ENCODE measurements at places on chromosomes 6 and 20.

DNA sequence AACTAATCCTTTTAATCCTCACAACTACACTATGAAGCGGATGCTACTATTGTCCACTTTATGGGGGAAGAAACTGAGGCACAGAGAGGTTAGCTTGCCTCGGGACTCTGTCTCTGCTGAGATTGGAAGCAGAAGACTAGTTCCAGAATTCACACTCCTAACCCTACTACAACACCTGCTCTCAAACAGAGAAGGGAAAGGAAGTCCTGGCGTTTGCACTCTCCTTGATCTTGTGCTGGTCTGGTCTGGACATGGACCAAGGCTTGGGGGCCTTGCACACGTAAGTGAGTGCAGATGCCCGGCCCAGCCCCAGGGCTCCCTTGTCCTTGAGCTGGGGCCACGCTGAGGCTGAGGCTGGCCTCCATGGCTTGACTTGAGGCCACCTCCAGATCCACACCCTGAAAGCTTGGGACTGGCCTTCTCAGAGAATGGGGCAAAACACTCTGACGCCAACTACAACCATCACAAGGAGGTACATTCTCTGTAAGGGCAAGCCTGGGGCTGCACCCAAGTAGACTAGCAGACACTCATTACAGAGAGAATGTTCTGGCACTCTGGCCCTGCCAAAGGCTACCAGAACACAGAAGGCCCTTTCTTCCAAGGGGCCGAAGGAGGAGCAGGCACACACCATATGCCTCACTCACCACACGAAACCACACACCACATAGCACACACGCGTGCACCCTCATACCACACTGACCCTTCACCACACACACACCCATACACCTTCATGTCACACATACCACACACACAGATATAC is 33.3 kb upstream of the EZR start:
- no peak for DNase-seq

DNA sequence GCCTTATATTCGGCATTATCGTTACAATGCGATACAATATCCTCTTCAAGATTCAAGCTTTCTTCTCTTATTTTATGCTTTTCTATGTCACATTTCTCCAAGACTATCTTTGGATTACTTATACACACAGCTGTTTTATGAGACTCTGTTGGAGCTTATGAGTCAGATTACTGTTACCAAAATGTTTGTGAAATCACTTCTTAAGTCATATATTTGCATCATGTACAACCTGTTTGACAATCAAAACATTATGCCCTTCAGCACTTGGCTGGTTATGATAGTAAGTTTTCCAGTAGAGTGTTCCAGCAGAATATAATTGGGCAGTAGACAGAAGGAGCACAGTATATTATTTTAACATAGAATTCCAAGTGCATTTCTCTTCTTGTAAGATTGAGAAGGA is 35.2 kb downstream of the BMP6 start:
- no peak for DNase-seq

- DNase-seq: peak; percentile 7
Measured at GRCh38 chr6:142542704-142543233, 241.0 kb downstream of the ADGRG6 start.

GRCh38 chr6:119966484-119966883 is 616.9 kb upstream of the MAN1A1 start:
- no peak for DNase-seq

DNA sequence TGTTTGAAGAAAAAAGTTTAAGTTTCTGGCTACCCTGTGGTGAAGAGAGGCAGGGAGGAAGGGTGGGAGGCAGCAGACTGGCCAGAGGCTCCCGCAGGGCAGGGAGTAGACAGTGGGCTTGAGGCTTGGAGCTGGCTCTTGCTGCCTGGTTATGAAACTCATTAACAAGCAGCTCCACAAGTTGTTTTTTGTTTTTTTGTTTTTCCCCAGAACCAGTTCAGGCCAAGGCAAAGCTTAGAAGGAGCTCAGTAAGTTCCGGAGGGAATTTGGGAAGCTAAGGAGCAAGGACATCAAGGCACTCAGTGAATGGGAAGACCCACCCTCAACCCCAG is 4.0 kb downstream of the DLL1 start:
- DNase-seq: no peak

DNA sequence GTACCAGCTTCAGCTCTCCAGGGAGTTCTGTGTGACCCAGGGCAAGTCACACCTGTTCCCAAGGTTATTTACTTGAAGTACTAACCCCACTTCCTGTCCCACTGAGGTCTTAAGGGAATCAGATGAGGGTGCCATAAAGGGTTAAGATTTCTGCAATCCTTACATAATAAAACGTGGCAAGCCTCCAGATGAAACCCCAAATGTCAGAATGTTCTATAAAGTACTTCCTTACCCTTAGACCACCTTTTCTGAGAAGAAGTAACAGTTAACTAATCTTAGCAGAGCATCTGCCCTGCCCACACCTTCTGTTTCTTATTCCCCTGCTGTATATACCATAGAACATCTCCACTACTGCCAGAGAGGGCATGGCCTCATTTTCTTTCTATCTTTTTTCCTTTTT is 6.0 kb upstream of the AVP start:
- DNase-seq: no peak

DNA sequence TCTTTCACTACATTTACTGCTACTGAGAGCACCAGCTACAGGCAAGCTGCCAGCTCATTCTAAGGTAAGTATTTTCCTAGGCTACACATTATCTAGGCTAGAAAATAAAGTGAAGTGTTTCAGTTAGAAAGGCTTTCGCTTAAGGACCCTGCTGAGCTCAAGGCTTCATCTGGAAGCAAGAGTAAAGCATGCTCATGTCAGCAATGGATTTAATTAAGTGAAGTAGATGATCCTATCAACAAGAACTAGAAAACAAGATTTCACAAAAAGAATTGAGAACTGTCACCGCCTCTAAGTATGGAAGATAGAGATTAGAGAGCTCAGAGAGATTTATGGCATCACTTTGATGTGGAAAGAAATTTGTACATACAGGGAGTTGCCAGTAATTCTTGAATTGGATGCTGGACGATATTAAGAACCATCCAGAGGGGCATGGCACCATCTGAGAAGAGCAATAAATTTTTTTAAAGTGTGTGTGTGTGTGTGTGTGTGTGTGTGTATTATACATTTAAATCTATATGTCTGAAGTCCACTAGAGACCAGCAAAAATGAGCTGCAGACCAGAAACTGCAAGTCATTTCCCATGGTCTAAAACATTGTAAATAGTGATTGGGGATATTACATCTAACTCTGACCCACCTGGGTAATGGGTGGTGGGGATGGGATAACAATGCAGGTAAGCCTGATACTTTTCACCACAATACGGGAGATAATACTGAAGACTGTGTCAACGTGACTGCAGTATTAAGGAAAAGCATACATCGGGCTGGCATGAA is 105.2 kb upstream of the MAP7 start:
- DNase-seq: no peak

- no peak for DNase-seq
Measured at GRCh38 chr6:158009114-158009891, 27.6 kb downstream of the SYNJ2 start.

GRCh38 chr20:18879262-18879661 is 65.7 kb downstream of the SCP2D1 start:
- DNase-seq: no peak

DNA sequence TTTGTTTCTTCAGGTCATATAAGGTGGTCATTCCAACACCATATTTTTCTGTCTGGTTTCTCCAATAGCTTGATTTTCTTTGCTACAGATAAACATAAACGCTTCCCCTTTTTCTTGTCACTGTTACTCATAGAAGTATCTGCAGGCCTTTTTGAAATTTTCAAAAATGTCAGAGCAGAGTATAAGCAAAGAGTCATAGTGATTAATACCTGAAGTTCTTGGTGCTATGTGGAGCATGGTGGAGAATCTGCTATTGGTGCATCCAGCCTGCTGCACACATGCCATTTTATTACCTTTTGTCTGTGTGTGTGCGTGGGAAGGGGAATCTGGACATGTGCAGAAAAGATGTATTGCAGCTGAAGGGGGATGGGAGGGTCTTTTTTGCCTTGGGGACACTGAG is 19.7 kb downstream of the STX11 start:
- DNase-seq: no peak

- peak; percentile 43 for DNase-seq
Measured at GRCh38 chr6:127302728-127303660, 36.3 kb downstream of the RNF146 start.

- no peak for DNase-seq
Measured at GRCh38 chr6:135382182-135382628, 115.3 kb downstream of the AHI1 start.

DNA sequence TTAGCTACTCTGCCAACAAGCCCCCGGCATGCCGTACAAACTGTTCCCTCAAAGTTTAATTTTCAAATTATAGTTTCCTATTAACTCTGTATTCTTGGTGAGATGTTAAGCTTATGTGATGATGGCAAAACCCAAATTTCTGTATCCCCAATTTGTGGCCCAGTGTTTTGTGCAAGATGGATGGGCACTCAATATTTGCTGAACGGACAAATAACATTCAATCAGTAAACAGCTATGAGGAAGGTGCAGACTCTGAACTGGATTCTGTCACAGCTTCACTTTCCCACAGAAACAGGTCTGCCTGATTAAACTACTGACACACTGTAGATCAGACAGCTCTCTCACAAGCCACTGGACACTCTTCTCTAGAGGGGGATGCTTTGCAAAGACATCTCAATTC is 54.1 kb downstream of the NUDT3 start:
- DNase-seq: no peak

GRCh38 chr20:15854911-15855310 is 718.3 kb downstream of the KIF16B start:
- no peak for DNase-seq

GRCh38 chr6:7087491-7087979 is 20.2 kb upstream of the RREB1 start:
- DNase-seq: no peak

DNA sequence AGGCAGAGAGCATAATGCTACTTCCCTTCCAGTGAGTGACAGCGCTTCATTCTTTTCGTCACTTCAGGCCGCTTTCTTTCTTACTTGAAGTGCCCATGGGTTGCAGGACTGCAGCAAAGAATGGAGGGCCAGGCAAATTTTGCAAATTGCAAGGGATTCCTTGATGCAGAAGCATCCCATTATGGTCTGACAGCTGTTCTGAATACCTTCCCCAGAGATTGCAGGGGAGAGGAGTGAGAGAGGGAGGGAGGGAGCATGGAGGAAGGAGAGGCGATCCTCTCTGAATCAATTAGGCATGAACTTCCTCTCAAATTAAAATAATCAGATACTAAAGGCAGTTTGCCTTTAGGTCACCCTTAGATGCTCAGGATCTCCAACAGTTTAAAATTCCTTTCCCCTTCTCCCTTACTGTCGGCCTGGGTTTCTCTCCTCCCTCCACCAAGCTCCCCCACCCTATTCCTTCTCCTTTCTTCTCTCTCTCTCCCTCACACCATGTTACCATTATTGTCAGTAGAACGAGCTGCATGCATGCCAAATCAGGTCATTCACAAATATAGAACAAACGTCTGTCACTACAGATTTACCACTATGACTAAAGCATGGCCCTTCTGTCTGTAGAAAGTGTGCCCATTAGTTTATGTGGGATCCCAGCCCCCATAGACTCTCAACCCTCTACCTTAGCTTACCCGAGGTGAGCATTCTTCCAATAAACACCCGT is 289.2 kb downstream of the CD83 start:
- DNase-seq: no peak

- DNase-seq: no peak
Measured at GRCh38 chr20:48623176-48623905, 204.5 kb downstream of the PREX1 start.
